ENCODE measurements at places on chromosomes 16 and 17.

- no peak overlapping the region for H3K27ac ChIP-seq
- peaks cover 49% of the 10 kb centered on the region for H3K36me3 ChIP-seq
- no peaks in the 10 kb centered on the region for H3K27me3 ChIP-seq
- no peak overlapping the region for H3K4me3 ChIP-seq
Observed at GRCh38 chr16:84065536-84066132, 23.0 kb upstream of the SLC38A8 start.

GRCh38 chr16:75593825-75594820 is 27.9 kb downstream of the GABARAPL2 start:
- DNase-seq = no peak
- H3K27me3 ChIP-seq = no peaks in the 10 kb centered on the region
- peaks cover 33% of the 10 kb centered on the region for H3K36me3 ChIP-seq

GRCh38 chr17:8392274-8392673 is 5.4 kb downstream of the RNF222 start:
- H3K27me3 ChIP-seq = peaks cover 51% of the 10 kb centered on the region
- no peak for DNase-seq
- H3K27ac ChIP-seq = no peak overlapping the region
- H3K36me3 ChIP-seq = no peaks in the 10 kb centered on the region
- no peaks in the 10 kb centered on the region for H3K4me1 ChIP-seq
- H3K4me3 ChIP-seq = no peak overlapping the region

DNA sequence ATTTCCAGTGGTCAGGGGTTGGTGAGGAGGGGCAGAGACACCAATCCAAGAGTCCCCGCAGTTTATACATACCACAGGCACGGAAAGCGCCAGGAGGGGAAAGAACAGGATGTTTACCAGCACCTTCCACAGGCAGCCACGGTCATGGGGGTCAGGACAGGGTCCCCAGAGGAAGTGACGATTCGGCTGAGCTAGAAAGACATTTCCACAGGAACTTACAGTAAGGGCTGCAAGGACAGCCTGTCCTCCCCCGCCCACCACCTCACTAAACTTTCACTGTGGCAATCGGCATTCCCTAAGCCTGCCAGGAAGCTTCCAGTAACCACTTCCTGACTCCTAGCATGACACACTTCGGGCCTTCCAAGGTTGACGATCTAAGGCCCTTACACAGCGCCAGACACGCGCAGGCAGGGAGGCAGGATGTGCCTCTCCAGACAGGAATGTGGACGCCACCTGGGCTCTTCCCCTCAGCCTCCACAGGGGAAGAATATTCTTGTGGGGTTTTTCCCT is 1.2 kb upstream of the MT2A start:
- no peaks in the 10 kb centered on the region for H3K27me3 ChIP-seq
- peaks cover 35% of the 10 kb centered on the region for H3K4me1 ChIP-seq
- peak overlapping the region; percentile 93 for H3K27ac ChIP-seq
- DNase-seq = peak; percentile 85
- H3K4me3 ChIP-seq = no peak overlapping the region

DNA sequence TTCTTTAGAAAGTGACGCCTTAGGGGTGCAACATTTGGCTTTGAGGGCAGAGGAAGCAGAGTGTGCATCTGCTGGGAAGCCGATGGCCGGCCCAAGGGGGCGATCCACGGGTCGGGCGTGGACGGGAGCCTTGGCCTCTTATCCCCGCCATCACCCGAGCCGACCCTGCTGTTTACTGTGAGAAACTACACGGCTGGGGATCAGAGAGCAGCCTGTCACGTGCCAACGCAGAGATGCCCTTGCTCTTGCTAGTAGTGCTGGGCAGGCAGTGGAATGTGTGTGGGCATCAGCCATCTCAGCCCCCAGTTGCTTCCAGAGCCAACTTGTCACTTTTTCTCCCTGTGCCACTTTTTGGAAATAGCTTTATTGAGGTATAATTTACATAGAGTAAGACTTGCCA is 26.7 kb upstream of the ITGB4 start:
- DNase-seq = no peak
- H3K27me3 ChIP-seq = no peaks in the 10 kb centered on the region

DNA sequence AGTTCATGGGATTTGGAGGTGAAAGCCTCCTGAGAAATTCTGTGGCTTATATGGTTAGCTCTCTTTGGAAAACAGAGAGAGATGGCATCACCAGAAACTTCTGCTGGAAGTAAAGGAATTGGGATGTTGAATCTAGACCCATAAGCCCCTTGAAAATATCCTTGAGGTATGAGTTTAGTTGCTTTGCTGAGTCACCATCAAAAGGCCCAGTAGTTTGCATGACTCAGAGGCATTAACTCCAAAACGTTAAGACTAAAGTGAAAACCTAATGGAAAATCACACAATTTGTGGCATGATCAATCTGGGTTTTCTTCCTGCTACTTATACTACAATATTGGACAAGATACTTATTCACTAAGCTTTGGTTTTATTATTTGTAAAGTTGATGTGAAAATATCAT is 349.2 kb upstream of the SALL1 start:
- no peak overlapping the region for H3K27ac ChIP-seq
- H3K4me1 ChIP-seq = no peaks in the 10 kb centered on the region
- no peak for DNase-seq
- no peaks in the 10 kb centered on the region for H3K27me3 ChIP-seq
- no peaks in the 10 kb centered on the region for H3K36me3 ChIP-seq
- no peak overlapping the region for H3K4me3 ChIP-seq

DNA sequence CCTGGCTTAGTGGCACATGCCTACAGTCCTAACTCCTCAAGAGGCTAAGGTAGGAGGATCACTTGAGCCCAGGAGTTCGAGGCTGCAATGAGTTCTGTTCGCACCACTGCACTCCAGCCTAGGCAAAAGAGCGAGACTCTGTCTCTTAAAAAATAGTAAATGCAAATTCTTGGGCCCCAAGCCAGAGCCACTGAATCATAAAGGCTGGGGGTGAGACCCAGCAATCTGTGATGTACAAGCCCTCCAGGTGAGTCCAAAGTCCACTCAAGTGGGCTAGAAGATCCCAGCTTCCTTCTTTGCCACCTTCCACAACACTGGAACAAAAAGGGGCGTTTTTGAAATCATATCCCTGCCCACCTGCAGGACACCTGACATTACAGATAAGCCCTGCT is 16.9 kb downstream of the TRIM25 start:
- peak; percentile 34 for DNase-seq
- no peaks in the 10 kb centered on the region for H3K4me1 ChIP-seq
- H3K27ac ChIP-seq = peak overlapping the region; percentile 1
- H3K27me3 ChIP-seq = no peaks in the 10 kb centered on the region
- H3K4me3 ChIP-seq = no peak overlapping the region

GRCh38 chr16:11034481-11034931 is 90.1 kb downstream of the CLEC16A start:
- H3K27me3 ChIP-seq = no peaks in the 10 kb centered on the region
- H3K4me1 ChIP-seq = peaks cover 7% of the 10 kb centered on the region
- DNase-seq = peak; percentile 60
- peaks cover 49% of the 10 kb centered on the region for H3K36me3 ChIP-seq
- H3K4me3 ChIP-seq = no peak overlapping the region

DNA sequence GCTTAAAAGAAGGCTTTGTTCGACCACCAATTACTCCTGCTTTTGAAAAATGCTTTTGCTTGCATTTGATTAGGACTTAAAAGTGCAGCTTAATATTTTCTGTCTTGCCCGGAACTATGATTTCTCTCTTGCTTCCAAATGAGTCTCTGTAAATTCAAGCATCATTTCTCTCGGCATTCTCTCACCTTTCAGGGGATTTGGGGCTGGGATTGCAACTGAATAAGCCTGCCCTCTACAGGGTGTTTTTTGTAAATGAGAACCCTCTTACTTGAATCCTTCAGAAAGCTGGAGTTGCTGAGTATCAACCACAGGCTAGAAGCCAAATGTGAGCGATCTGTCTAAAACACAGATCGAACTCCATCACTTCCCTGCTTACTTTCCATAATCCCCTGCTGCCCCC is 234.6 kb downstream of the TMEM114 start:
- no peaks in the 10 kb centered on the region for H3K36me3 ChIP-seq
- no peak overlapping the region for H3K4me3 ChIP-seq
- H3K27ac ChIP-seq = no peak overlapping the region
- no peaks in the 10 kb centered on the region for H3K27me3 ChIP-seq
- no peaks in the 10 kb centered on the region for H3K4me1 ChIP-seq

DNA sequence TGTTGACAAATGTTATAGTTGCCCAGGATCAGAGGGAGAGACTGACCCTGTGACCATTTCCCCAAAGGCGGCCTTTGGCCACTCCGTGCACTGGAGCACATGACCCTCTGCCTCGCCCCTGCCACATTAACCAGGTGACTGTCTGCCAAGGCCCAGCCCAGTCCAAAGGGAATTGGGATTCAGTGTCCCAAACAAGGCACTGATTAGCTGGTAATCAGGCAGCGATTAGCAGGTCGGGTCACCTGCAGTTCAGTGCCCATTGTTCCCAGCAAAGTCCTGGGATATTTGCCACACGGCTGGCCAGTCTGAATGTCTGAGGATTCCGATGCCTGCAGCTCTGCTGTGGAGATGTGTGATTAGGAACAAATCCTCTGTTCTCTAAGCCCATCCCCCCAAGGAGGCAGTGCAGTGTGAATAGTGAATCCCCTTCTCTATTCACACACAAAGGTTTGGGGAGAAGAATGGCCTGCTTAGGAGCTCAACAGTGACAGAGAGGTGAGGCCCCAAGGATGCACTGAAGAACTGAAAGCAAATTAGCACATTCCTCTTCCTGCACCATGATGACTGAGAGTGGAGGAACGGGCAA is 123.1 kb upstream of the MAF start:
- peak; percentile 82 for DNase-seq
- H3K27me3 ChIP-seq = no peaks in the 10 kb centered on the region
- H3K36me3 ChIP-seq = no peaks in the 10 kb centered on the region

GRCh38 chr17:38733982-38734973 is 4.1 kb downstream of the CISD3 start:
- no peak overlapping the region for H3K4me3 ChIP-seq
- H3K27me3 ChIP-seq = no peaks in the 10 kb centered on the region
- H3K4me1 ChIP-seq = peaks cover 39% of the 10 kb centered on the region
- peaks cover 52% of the 10 kb centered on the region for H3K36me3 ChIP-seq
- no peak for DNase-seq

DNA sequence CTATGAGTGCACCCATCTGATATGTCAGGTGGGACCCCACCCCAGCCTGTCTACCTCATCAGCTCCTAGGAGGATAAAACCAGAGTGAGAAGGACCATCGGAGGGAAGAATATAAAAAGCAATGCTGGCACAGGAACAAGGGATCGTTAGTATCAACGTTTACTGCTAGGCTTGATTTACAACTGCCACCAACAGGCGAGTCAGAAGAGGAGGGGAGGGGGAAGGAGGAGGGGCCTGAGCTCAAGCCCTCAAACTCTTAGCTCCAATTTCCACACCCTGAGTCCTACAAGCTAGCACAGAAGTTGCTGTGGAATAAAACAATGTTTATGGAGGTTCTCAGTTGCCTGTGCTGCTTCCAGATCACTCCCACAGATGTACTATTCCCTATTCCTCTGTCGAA is 234.5 kb downstream of the C16orf78 start:
- DNase-seq = peak; percentile 59
- no peak overlapping the region for H3K4me3 ChIP-seq
- H3K27ac ChIP-seq = no peak overlapping the region
- H3K36me3 ChIP-seq = no peaks in the 10 kb centered on the region
- no peaks in the 10 kb centered on the region for H3K4me1 ChIP-seq
- no peaks in the 10 kb centered on the region for H3K27me3 ChIP-seq

Measured in stomach (tissue), 19 donors.